NCI-H2171 (cell line): ENCODE measurements at places on chromosomes 13 and 19.

DNA sequence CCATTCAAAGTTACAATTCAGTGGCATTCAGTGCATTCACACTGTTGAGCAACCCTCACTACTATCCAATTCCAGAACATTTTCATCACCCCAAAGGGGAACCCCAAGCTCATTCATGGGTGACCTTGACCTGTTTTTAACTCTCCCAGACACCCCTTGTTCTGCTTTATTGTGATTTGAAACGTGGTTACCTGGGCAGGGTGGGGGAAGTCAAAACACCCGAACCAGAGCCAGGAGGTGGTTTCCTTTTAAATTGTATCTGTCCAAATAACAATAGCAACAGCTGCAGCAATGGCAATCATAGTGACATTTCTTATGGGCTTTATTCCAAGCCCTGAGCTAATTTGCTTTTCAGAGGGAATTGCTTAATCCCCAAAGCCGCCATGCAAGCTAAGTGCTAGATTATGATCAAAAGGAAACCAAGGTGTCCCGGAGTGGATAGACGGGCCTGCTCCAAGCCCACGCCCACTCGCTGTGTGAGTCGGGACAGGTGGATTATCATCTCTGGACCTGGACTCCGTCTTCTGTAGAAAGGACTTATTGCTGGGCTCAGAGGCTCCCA, 6.1 kb downstream of the PTGIR start:
- DNase-seq = no peak

DNA sequence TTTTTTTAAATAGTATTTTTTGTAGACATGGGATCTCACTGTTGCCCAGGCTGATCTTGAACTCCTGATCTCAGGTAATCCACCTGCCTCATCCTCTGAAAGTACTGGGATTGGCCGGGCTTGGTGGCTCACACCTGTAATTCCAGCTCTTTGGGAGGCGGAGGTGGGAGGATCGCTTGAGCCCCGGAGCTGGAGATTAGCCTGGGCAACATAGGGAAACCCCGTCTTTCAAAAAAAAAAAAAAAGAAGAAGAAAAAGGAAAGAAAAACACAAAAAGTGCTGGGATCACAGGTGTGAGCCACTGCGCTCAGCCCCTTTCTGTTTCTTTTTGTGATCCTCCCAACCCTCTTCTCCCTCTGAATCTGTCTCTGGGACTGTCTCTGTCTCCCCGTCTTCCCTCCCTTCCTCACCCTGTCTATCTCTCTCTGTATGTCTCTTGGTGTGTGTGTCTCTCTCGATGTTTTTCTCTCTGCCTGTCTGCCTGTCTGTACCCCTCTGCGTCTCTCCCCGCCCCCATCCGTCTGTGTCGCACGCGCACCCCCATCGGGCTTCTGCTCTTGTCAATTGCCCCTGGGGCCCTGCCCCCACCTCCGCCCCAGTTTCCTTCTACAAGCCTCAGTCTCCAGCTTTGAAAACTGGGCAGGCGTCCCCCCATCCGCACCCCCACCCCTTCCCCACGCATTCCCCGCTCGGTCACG, 540 bp upstream of the ZFP36 start:
- DNase-seq = no peak

GRCh38 chr19:29492769-29493168, 33.0 kb upstream of the VSTM2B start:
- no peak for DNase-seq

DNA sequence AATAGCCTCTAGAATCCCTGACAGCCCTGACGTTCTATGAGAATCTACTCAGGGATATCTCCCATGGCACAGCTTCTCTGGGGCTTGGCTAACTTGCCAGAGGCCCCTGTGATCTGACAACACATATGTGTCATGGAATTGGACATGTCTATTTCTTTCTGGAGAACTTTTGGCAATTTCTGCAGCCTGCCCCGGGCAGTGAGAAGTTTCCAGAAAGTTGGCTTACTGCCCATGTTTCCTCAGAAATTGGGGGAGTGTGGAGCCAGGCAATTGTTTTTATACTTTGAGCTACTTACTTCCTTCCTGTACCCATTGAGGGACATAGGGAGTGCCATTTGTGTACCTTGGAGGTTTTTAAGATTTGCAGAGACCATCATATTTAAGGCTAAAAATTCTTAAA, 98.9 kb downstream of the FLT1 start:
- no peak for DNase-seq

GRCh38 chr13:42804244-42804874, 23.0 kb downstream of the FAM216B start:
- no peak for DNase-seq
